SW480 (cell line): ENCODE measurements at places on chromosomes 2 and 18.
A peak's percentile ranks its signal among the peaks of the same experiment; 100 is the strongest.

GRCh38 chr2:67871686-67872412 is 191.0 kb downstream of the C1D start:
- DNase-seq, result peak; percentile 92

DNA sequence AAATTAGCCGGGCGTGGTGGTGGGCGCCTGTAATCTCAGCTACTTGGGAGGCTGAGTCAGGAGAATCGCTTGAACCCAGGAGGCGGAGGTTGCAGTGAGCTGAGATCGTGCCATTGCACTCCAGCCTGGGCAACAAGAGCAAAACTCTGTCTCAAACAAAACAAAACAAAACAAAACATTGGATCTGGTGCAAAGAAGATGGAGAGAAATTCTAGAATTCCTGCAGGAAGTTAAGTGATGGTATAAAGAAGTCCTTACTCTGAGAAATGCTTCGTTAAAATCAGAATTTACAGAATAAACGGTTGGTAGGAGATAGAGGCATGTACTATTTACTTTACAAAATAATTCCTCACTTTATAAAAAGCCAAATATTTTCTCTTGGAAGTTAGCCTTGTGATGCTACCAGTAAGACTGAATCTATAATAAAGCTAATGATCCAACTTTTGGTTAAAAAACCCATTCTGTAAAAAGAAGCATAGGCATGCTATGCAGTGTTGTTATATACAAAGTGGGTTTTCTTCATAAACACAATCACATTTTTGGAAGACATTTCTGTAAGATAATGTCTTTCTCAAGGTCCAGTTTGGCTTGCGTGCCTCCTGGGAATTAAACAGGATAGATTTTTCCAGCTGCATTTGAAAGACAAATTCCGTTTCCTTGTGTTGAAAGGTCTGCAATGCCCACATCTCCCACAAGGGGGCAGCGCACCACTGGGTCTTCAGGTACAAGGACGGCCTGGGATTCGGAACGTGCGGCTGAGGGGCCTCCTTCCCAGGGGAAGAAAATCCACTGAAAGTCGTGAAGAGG is 35.6 kb upstream of the PNO1 start:
- DNase-seq, result peak; percentile 68

DNA sequence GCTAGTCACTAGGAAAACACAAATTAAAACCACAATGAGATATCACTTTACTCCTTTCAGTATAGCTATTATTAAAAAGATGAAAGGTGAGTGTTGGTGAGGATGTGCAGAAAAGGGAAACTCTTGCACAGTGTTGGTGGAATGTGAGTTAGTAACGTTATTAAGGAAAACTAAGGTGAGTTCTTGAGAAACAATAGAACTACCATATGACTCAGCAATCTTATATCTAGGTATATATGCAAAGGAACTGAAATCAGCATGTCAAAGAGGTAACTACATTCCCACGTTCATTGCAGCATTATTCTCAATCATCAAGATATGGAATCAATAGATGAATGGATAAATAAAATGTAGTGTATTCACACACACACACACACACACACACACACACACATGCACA is 117.3 kb upstream of the HNMT start:
- DNase-seq, result no peak

DNA sequence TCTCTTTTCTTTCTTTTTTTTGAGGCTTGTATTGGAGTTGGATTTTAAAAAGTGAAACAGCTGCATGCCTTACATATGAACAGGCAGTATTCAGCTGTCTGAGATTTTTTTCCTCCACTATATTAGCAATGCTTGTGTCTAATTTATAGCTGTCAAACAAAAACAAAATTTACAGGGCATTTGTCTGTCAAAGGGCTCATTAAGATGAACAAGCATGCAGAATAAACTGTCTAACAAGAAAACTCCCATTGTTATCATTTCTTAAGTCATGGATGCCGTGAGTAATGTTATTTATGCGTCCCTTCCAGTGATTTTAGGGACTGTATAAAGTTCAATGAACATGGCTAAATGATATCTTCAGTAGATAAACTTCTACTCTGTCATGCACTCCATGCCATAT is 674.7 kb downstream of the PLCL1 start:
- DNase-seq, result no peak

GRCh38 chr2:240584486-240585031 is 2.0 kb upstream of the CAPN10 start:
- peak; percentile 86 for DNase-seq

DNA sequence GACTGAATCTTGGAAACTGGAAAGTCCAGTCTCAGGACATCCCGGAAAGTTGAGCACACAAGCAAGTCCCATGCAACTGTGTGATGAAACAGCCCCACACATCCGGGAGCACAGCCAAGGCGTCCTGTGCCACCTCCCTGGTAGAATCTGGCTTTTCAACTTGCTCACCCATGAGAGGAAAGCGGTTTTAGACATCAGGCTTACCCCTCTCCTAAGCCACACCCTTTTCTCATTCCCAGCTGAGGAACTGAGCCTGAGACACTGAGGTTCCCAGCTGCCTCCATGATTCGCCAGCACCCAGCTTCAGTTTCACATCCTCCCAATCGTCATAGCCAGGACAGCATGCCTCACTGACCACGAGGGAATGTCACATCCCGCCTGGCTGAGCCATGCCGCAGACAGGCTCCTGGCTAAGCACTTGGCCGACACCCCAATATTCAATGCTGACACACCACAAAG is 60.3 kb downstream of the STEAP3 start:
- peak; percentile 10 for DNase-seq

GRCh38 chr18:79374408-79375171 is 21.1 kb upstream of the NFATC1 start:
- DNase-seq, result no peak

DNA sequence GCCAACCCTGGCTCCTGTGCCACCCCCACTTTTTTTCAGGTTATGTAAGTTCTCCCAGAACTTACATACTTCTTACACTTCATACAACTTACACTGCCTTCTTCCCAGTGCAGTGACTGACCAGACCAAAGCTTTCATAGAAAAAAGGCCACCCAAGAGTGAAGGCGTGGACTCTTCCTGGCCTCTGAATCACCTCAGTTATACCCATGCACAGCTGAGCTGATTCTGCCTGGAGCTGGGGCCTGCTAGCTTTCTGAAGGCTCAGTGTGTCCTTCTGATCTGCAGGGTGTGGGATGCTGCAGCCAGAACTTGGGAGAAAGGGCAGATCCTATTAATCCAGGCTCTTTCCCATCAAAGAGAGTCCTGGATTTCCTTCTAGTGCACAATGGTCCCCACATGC is 216.1 kb downstream of the TTC32 start:
- DNase-seq, result no peak

DNA sequence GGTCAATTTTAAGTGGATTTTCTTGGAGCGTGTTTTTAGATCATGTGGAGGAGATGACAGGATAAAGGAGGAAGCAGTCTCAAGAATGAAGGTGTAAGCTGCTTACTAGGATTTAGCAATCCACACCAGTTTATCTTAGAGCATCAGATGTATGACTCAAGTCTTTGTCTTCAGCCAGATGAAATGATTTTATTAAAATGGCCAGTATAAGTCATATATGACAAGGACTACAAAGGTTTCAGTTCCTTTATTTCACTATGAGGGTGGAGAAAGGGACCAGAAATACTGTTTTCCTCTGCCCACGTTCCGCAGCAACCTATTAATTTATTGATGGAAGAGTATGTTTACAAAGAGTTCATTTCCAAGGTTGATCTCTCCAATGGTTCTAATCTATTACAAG is 970.5 kb upstream of the SLC39A10 start:
- no peak for DNase-seq

- no peak for DNase-seq
Observed at GRCh38 chr18:31946305-31947046, 3.5 kb upstream of the TRAPPC8 start.

DNA sequence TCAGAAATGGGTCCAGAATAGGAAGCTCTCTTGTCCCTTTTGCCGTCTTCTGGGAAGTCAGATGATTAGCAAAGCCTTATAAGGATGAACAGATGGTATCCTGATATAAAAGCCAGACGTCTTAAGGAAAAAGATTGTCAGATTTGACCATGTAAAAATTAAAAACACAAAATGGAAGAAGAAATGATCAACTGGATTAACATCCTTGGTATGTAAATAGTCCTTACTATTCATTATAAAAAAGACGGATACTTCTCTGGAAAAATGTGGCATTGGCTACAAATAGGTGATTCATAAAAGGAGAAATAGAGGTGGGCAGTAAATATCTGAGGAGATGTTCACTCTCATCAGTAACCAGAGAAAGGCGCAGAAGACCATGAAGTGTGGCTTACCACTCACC is 33.7 kb upstream of the SCLY start:
- DNase-seq, result no peak

DNA sequence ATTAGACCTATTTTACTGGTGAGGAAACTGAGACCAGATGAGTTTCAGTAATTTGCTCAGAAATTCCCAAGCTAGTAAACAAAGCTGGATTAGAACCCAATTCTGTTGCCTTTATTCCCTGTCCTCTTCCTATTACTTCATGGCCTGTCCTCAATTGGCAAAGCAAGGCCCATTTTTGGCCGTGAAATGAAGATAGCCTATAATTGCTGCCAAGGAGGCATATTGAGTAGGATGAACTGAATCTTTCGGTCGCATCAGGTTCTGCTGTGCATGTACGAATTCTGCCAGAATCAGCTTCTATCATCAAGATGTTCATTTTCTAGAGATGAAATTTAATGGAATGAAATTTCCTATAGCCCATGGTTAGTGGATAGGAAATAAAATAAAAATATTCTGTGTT is 1485.2 kb upstream of the PIK3C3 start:
- DNase-seq, result no peak

DNA sequence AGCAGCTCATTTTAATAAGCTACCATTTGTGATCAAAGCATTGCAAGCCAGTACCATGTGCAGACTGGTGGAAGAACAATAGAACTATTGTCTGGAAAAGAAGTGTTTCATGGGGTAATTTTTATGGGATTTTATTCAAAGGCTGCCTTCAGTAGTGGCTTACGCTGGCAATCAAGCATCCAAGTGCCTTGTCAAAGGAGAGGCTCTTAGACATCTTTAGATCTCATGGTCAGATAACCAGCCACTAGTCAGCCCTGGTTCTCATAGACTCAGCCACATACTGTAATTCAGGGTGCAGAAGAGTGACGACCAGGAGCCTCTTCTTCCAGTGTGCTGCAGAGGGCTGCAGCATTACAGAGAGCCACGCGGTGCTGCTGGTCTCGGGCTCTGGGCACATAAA is 98.5 kb upstream of the NOSTRIN start:
- DNase-seq, result peak; percentile 67

DNA sequence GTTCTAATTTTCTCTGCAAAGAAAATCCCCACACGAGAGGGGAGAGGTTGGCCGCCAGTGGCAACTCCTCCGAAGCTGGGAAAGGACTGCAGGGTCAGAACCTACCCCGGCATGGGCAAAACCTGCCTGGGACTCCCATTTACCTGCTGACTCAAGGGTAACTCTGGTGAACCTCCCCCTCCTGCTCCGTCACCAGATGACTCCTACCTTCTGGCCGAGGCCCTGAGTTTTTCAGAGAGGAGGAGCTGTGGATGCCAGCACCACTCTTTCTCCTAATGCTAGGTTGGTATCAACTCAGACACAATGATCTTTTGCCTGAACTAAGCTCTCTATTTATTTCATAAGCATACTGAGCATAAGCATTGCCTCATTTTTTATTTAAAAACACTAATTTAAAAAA is 96.6 kb downstream of the ALPK2 start:
- DNase-seq, result no peak

- DNase-seq, result no peak
Observed at GRCh38 chr2:187994464-187995331, 297.0 kb upstream of the GULP1 start.

GRCh38 chr18:48441405-48441881 is 32.3 kb upstream of the ZBTB7C start:
- no peak for DNase-seq

DNA sequence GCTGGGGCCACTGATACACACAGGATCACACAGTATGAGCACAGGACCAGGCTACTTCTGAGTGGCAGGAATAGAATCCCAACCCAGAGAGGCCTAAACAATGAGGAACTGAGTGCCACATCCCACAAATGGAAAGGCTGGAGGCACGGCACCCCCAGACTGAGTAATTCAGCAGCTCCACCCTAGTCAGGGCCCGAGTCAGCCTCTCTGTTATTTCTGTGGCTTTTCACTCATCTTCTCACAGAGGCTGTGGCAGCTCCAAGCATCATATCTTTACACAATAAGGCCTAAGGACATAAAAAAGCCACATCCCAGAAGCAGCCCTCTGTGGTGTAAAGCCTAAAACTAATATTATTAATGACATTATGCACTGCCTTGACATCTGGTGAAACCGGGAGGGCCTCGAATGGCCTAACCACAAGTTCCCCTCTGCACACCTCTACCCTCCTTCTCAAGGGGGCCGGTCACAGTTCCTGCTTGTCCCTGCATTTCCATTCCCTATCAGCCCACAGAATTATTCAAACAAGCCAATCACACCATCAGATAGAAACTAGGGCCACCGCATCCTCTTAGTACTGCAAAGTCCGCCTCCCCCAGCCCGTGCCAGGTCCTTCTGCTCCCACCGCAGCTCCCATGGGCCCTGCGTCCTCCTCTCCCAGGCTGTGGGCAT is 12.5 kb upstream of the MAL start:
- DNase-seq, result no peak

GRCh38 chr2:64111426-64111825 is 32.8 kb downstream of the PELI1 start:
- no peak for DNase-seq

GRCh38 chr2:27765621-27766286 is 5.8 kb upstream of the MRPL33 start:
- peak; percentile 99 for DNase-seq

GRCh38 chr18:55864281-55864680 is 276.3 kb upstream of the TCF4 start:
- no peak for DNase-seq

GRCh38 chr2:158776231-158776630 is 18.9 kb upstream of the DAPL1 start:
- DNase-seq, result no peak

DNA sequence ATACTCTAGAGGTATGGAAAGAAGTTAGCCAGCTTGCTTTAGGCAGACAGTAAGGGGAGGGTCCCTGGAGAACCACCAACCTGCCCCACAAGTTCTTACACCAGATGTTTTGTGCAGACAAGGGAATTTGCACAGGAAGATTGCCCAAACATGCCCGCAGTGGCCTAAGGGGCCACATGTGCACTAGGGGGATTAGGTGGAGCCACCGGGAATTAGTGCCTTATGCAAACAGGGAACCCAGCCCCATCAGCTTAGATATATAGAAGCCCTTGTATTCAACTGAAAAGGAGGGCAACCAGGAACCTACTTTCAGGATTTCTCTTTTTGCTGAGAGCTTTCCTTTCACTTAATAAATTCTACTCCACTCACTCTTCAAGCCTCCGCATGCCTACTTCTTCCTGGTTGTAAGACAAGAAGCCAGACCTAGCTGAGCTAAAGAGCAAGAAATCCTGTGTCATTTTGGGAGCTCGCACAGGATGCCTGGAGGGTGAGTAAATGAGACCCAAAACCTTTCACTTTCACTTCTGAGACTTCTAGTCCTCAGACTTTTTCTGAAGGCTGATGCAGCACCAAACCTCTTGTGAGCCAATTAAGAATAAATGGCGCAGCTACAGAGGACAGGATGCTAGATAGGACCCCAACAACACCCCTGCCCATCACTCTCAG is 146.3 kb downstream of the GCA start:
- DNase-seq, result no peak
